ENCODE measurements at places on chromosomes 16 and 17.

GRCh38 chr17:78253946-78254672 is 22.7 kb downstream of the TMEM235 start:
- DNase-seq: peak; percentile 91

DNA sequence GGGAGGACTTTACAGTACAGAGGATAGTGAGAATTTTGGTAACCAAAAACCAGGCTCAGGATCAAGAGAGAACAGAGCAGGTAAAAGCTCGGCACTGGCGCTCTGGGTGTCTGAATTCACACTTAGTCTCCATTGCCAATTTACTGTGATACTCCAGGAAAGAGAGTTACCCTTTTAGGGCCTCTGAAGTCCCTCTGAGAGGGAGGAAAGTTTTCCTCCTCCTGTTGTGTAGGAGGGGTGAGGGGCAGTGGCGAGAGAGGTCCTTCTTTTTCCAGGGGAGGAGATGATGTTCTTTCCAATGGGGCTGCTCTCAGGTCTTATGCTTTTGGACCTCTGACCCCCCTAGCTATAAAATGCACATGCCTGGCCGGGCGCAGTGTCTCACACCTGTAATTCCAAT is 5.4 kb upstream of the TNS4 start:
- DNase-seq: peak; percentile 19

GRCh38 chr17:81558941-81559806 is 7.0 kb upstream of the FAAP100 start:
- no peak for DNase-seq

GRCh38 chr17:82685291-82685690 is 13.2 kb downstream of the RAB40B start:
- DNase-seq: peak; percentile 36

- DNase-seq: no peak
Measured at GRCh38 chr16:35713762-35714650, 2254.6 kb downstream of the TP53TG3F start.

GRCh38 chr17:51065466-51065865 is 55.2 kb downstream of the SPAG9 start:
- no peak for DNase-seq

DNA sequence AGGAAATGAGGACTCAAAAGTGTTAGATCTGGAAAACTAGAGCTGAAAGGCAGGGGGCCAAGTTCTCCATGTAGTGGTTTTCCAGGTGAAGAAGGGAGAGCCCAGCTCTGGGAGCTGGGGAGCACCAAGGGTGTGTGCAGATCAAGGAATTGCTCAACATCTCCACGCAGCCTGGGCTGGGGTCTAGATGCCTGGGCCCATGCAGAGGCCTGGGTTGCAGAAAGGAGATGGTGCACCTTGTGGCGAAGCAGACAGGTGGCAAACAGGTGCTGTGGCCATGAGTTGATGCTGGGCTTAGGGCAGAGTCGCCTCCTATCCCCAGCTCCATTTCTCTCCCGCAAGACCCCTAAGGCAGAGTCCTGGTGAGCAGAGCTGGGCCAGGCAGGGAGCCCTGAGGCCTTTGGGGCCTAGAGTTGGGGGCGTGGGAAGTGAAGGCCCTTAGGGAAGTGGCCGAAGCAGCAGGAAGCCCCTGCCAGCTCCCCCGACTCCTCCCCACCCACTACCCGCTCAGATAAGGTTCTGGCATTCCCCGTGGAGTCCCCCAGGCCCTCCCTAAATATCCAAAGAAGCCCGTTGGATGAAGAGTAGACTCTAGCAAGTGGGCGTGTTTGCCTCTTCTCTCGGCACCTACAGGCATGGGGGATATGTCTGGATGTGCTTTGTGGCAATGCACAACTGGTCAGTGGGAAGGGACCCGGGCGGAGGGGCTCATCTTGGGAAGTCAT is 777 bp downstream of the FOXN1 start:
- DNase-seq: no peak

Measured in aorta (tissue), 5 donors.